ENCODE measurements at places on chromosomes 6 and 20. TPM values are rescaled to one million over a fixed set of nuclear protein-coding genes. Genes with fewer than 3 reads are reported as not detected.

LY6G6C gene
- 0.66 TPM for total RNA-seq

BTN1A1 gene
- total RNA-seq = not detected

DNA sequence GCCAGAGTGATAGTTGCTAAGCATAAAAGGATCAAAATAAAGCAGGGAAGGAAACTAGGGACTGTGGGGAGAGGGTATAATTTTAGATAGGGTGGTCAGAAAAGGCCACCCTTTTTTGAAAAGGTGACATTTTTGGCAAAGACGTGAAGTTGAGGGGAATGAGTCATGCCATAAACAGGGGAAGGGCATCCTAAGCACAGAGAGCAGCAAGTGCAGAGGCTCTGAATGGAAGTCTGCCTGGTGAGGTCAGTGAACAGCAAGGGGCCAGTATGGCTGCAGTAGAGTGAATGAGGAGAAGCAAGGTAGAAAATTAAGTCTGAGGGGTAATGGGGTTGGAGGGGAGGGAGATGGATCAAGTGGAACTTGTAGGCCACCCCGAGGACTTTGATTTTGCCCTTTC is 2.4 kb downstream of the KLC4 start:
- peak; percentile 43 for DNase-seq

DNA sequence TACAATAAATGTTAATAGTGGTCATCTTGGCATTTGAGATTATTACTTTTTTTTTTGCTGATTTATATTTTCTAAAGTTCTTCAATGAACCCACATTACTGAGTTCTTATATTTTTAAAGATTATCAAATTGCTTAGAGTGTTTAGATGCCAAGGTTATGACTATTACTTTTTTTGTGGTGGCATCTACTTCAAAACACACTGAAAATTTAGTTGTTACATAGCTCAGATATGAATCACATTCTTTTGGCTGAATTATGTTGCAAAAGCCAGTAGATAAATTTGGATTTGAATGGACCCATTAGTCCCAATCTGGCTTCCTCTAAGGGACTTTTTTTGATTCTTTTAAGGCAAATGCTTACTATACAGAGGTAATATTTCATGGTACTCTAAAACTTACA is 8.9 kb downstream of the UTRN start:
- peak; percentile 92 for DNase-seq

- peak; percentile 63 for DNase-seq
Observed at GRCh38 chr20:17895641-17896171, 72.9 kb downstream of the SNX5 start.

DNA sequence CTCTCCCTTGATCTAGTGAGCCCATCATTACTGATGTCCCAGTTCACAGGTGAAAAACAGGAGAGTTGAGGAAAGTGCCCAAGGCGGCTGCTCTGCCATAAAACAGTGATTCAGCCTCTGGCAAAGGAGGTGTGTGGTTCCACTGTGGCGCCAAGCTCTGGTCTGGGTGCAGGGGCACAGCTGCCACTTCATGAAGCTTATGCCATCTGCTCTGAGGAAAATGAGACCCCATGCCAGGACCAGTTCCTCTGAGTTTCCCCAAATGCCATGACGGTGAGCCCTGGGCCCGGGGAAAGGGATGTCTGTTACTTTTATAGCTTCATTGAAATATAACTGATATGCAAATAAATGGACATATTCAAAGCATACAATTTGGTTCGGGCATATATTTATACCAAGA is 33.7 kb upstream of the ZBP1 start:
- DNase-seq = no peak

DNA sequence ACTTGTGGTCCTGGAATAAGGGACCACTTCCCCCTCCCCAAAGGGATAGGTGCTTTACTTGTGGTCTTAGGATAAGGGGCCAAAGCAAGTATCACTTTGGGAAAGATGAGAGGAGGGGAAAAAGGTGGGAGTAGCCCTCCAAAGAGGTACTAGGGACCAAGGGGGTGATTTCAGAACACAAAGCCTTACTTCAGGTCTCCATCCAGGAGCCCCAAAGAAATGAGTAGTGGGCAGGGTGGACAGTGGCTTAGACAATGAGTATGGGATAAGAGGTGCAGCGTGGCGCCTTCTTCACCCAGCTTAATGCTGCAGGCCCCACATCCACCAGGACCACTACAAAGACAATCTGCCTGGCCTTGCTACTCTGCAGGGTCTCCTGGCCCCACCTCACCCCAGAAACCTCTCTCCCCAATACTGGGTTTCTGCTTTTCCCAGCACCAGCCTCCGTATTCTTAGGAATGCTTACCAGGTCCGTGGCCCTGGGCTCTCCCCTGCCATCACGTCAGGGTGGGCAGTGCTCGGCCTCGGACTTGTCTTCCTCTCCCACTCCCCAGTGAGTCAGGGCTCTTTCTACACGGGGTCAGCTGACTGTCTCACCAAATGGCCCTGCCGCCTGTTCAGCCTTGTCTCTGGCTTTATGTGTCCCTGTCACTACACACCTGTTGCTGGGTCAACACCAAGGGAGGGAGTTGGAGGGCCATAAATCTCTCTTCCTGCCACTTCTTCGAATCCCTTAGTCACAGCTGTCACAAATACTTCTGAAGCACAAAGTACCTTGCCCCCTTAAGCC is 3.1 kb downstream of the NNAT start:
- DNase-seq = no peak

DNA sequence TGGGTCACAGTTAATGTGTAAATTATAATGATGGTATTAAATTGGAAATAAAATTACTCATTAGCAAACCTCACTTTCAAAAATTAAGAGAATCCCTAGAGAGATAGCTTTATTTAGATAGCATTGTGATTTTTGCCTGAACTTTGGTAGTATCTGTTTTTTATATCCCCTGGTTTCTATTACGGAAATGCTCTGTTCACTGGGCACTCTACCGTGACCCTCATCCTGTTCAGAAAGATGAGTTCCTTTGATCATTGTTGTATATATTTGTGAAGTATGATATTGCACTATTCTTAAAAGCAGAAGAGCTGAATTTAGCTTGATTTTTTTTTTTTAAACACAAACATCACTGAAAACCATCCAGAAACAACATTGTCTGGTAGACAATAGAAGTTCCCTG is 1143.8 kb upstream of the MAP3K7 start:
- no peak for DNase-seq

- DNase-seq = no peak
Observed at GRCh38 chr6:122709922-122710512, 69.5 kb upstream of the FABP7 start.

DNA sequence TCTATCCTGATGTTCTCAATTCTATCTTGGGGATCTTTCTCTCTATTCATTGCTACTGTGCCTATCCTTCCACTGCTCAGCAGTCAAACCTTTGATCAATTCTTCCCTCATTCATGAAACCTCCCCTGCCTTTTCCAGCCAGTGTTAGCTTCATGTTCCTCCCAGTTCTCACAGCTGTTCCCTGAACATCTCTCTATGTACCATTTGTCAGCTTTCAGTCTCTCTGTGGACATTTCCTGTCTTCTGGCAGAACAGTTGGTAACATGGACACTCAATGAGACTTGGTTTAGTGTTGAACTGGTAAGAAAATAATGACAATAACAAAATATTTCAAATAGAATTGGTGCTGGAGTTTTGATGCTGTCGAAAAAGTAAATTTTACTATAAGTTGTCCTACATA is 26.2 kb downstream of the SPTLC3 start:
- DNase-seq = no peak

DNA sequence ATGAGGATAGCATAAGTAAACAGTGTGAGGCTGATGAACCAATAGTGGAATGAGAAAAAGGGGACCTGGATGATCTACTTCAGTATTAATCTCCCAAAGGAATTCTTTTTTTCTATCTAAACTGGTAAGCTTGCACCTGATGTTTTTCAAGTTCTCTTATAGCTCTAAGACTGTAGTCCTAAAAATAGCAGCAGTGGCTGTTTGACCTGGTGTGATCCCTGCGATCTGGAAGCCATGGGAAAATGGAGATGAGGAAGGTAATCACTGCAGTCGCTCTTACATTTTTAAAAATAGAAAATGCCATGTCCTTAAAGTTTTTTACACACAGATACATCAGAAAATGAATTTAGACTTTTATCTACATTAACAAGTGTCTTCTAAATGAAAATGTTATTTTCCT is 926.4 kb upstream of the SLC35B3 start:
- no peak for DNase-seq

DNA sequence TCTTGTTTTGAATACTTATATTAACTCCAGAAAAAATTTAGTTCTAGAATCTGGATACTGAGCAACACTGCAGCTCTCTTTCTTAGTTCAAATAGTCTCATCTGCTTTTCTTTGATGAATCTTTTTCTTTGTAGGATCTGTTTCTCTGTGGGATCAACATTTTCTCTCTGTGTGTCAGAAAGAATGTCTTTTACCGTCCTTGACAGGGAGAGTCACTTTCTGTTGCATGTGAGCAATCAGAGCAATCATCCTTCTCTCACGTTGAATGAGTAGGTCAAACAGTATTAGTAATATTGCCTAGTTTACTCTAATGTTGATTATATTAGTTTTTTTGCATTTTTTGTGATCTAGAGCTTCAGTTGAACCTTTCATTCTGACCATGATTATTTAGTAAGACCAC is 130.9 kb downstream of the TRMT11 start:
- DNase-seq = no peak

DNA sequence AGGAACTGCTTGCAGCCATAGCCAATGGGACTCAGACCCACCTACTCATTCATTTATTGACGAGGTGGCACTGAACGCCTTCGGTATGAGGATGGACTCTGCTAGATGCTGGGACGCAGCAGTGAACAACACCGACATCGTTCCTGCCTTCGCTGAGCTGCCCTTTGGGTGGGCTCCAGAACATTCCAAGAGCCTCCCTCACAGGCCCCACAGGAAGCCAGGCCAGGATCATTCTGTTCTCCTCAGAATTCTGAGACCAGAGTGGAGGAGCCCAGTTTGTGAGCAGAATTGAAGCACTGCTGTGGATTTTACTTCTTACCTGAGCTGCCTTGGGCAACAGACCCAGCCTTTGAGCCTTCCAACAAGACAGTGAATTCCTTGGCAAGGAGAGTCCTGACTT is 82.1 kb downstream of the KCNB1 start:
- DNase-seq = peak; percentile 22

Measured in astrocyte (in vitro differentiated cells and primary cell).